Large intestine (tissue), 12 donors: ENCODE measurements at places on chromosomes 4 and X.

DNA sequence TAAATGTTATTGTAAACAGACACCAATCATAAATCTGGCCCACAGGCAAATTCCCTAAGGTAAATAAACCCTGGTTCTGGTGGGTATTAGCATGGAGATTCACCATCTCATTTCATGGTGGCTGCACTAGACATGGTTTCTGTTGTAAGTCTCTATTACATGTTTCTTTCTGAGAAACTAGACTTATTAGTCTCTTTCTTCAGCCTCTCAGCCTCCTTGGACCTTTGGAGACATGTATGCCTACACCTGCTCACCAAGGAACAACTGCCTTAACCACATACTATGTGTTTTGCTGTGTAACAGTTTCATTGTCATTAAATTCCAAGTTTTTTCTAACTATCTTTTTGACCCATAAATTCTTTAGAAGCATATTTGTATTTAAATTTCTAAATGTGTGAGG lies 13.1 kb downstream of the DDIT4L start:
- DNase-seq, result no peak

- DNase-seq, result no peak
Measured at GRCh38 chr4:98516042-98516440, 142.4 kb downstream of the TSPAN5 start.

- DNase-seq, result no peak
Measured at GRCh38 chrX:39158801-39159657, 357.8 kb downstream of the MID1IP1 start.

- DNase-seq, result no peak
Measured at GRCh38 chr4:123596805-123597204, 200.2 kb downstream of the SPRY1 start.

- DNase-seq, result no peak
Measured at GRCh38 chrX:133923548-133923947, 61.8 kb downstream of the GPC3 start.

GRCh38 chr4:143025081-143025704 lies 159.5 kb upstream of the USP38 start:
- no peak for DNase-seq

GRCh38 chr4:76558396-76559235 lies 123.6 kb downstream of the SHROOM3 start:
- no peak for DNase-seq

DNA sequence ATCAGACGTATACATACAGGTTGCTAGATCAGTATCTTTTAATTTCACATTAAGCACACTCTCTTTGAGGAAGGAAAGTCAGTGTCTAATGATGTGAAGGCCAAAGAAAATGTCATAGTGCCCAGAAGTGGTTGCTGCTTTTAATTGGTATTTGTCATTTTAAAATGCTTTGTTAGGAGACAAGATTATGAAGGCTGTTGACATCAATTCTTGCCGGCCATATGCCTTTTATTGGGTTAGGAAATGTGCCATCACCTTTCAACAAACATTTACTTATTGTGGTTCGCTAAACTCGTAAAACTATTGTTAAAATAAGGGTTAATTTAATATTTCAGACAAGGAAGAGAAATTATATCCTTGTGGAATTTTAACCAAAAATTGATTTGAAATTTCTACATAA lies 32.2 kb downstream of the NFKB1 start:
- DNase-seq, result no peak

- DNase-seq, result no peak
Measured at GRCh38 chr4:155735496-155735895, 23.3 kb upstream of the GUCY1B1 start.

GRCh38 chr4:154686838-154687237 lies 57.0 kb upstream of the LRAT start:
- no peak for DNase-seq

- no peak for DNase-seq
Measured at GRCh38 chr4:156892805-156893204, 78.8 kb downstream of the PDGFC start.

DNA sequence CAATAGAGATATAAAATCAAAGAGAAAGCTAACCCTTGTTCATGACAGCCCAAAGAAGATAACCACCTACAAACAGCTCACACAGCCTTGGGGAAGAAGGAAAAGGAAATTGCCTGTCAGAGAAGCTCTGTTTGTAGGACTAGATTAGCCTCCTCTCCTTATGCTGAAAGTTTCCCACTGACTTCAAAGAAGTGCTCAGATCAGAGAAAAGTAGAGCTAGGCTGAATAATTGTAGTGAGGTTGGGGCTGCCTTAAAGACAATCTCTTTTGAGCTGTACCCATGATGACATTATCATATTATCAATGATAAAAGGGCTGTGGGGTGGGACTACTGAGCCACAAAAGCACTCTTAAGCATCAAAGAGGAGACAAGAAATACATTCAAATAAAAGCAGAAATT lies 223.0 kb upstream of the GALNT7 start:
- no peak for DNase-seq

DNA sequence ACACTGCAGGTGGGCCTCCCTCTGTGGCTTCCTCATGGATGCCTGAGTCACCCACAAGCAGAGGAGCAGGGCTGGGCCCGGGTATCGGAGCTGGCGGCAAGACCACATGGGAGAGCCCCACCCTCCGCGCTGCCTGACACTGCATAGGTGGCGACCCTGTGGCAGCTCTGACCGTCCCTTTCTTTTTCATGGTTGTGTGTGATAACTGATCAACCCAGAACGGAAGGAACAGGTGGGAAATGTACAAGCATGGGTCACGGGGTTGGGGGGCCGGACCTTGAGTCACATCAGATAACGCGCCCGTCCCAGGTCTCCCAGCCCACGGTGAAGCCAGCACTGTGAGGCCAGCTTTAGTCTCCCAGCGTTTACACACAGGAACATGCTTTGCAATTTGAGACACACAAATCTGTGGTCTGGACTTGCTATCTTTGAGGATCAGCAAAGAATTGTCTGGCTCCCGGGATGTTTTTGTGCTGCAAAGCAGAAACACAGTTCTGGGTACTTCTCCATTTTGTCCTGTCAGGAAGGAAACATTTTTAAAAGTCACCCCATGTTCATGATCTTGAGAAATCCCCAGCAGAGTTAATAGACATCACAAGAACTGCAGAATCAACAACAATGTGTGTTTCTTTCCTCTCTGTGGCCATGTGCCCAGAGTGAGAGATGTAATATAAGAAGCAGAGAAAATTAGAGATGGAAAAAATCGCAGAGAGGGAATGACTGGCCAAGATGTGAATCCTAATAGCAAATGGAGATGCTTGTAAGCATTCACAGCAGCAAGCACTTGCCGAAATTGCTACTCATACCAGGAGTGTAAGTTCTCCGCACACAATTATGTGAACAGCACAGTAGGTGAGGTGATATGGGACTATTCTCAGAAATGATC lies 70.1 kb upstream of the CBR4 start:
- peak; percentile 69 for DNase-seq

GRCh38 chrX:17494216-17494615 lies 119.2 kb downstream of the NHS start:
- no peak for DNase-seq

DNA sequence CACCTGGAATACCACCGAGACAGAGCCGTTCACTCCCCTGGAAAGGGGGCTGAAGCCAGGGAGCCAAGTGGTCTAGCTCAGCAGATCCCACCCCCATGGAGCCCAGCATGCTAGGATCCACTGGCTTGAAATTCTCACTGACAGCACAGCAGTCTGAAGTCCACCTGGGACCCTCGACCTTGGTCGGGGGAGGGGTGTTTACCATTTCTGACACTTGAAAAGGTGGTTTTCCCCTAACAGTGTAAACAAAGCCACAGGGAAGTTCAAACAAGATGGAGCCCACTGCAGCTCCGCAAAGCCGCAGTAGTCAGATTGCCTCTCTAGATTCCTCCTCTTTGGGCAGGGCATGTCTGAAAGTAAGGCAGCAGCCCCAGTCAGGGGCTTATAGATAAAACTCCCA lies 243.2 kb downstream of the RASL11B start:
- no peak for DNase-seq

DNA sequence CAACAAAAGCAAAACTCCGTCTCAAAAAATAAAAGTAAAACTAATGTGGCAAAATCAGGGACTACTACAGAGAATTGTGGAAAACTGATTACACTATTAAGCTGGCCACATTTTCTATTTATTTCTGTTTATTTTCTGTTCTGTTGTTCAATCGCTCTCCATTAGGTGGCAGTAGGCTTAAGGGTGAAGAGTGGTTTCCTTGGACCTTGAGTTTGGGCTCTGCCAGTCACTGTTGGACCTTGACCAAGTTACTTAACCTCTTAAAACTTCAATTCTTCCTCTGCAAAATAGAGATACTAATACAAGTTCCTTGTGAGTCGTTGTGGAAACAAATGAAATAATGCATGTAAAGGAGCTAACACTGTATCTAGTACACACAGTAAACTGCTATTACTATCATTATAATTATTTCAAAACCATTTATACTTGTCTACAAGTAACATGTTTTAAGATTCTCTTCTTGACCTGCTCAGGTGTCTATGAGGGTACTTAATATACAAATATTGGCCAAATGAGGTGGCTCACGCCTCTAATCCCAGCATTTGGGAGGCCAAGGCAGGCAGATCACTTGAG lies 15.2 kb downstream of the HSD17B11 start:
- peak; percentile 85 for DNase-seq

GRCh38 chr4:95732061-95732460 lies 107.8 kb upstream of the PDHA2 start:
- peak; percentile 36 for DNase-seq

DNA sequence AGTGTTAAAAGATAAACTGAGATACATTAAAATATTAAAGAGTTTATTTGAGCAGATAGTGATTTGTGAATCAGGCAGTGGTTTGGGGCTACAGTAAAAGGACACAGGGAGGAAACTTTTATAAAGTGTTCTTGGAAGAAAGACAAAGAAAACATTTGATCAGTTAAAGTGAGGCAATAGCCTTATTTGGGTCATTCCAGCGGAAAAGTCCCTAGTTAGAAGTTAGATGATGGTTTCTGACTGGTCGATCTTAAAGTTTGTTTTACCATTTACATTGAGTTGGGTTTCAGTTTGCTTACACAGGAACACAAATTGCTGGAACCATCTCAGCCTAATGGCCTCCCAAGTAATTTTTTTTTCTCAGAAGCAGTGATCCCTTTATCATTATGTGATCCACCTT lies 69.7 kb downstream of the PPP1R2C start:
- DNase-seq, result no peak

DNA sequence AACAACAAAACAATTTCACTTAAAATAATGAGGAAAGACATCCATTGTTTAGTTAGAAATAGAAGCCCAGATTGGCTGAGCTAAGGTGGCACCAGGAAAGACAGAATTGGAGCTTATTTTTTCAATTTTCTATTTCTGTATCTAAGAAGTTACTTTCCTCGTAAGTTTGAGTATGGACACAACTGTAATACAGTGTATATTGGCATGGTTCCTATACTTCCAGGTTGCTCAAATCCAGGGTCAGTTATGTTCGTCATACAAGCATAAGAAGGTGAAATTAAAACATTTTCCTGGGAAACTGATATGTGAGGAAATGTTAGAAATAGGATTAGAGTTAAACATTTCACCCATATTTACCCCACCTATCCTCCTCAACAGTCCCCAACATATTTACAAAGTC lies 170.4 kb upstream of the AGA start:
- no peak for DNase-seq

GRCh38 chr4:21664355-21664754 lies 284.2 kb downstream of the KCNIP4 start:
- DNase-seq, result no peak

- no peak for DNase-seq
Measured at GRCh38 chr4:176034499-176034898, 31.1 kb upstream of the WDR17 start.

- DNase-seq, result no peak
Measured at GRCh38 chr4:126731062-126731461, 901.7 kb upstream of the INTU start.

- no peak for DNase-seq
Measured at GRCh38 chrX:118179161-118179560, 62.6 kb upstream of the KLHL13 start.

DNA sequence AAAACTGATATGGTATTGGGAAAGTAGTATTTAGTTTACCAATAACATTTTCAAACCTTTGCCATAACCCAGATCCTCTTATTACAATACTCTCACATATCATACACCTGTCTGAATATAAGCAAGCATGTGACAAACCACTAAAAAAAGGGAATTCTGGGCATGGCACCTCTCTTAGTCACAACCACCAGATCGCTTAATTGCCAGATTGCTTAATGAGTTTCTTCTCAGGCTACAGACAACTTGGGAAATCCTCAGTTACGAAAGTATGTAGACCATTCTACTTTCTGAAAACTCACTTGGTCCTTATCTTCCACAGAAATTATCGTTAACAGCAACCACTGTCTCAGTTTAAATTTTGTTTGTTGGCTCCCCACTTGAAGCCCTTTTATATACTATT lies 2.1 kb downstream of the NAF1 start:
- peak; percentile 39 for DNase-seq
